ENCODE measurements at places on chromosomes 1 and 21. TPM values are rescaled to one million over a fixed set of nuclear protein-coding genes. Genes with fewer than 3 reads are reported as not detected.

- no peak for DNase-seq
Observed at GRCh38 chr1:236332092-236332758, 50.5 kb upstream of the ERO1B start.

- peak; percentile 73 for DNase-seq
Observed at GRCh38 chr1:167720965-167721616, 691 bp upstream of the MPZL1 start.

DNA sequence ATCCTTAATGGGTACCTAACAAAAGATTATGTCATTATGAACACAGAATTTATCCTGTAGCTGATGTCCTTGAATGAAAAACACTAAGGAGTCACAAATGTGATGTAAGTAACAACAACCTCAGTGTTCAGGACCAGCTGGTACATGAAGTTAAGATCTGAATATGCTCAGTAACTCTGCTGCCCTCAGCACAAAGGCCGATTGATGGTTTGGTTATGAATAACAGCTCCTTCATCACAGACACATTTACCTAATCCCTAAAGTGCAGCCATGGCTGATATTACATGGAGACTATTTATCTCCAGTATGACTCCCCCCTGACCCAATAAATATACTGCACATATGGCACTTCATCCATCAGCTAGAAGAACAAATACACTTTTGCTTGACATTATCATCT lies 75.2 kb downstream of the PLPPR5 start:
- DNase-seq: no peak

RGSL1 gene
- total RNA-seq: not detected

TNFRSF9 gene
- under 0.01 TPM for total RNA-seq

DNA sequence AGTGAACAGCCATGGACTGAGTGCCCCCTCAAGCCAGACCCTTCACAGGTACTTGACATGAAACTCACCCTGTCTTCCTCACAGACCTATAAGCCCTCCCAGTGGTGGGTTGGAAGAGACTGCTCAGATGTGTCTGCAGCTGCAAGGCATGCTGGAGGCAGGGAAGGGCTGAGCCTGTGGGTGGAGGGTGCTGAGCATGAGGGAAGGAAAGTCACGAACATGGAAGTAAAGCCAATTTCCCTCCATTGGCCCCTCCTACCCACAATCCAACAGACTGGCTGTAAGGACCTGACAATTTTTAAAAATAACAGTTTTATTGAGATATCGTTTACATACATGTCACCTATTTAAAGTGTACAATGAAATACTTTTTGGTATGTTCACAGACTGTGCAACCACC lies 44.1 kb downstream of the RCSD1 start:
- DNase-seq: no peak

COL8A2 gene
- total RNA-seq: 11.0 TPM

GRCh38 chr1:71154429-71154828 lies 73.6 kb upstream of the ZRANB2 start:
- DNase-seq: no peak

DNA sequence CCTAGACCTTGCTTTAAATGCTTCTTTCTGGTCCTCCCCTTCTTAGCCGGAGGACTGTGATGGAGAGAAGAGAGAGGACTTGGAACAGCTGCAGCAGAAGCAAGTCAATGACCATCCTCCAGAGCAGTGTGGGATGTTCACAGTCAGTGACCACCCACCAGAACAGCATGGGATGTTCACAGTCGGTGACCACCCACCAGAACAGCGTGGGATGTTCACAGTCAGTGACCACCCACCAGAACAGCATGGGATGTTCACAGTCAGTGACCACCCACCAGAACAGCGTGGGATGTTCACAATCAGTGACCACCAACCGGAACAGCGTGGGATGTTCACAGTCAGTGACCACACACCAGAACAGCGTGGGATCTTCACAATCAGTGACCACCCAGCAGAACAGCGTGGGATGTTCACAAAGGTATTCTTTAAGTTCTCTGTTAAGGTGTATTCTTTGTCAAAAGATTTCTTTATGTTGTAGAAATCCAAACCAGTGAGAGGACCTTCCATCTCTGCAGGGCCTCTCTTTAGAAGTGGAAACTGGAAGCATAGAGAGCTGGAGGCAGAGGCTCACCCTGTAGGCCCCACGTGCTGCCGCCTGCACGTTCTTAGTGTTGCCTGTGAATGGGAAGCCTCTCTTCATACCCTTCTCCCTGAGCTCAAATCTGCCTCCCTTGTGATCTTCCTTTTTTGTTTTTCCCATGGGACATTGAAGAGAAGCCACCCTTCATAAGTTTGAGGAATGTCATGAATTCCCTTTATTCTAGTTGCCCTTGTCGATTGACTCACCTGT lies 10.6 kb downstream of the PCNT start:
- DNase-seq: no peak

- no peak for DNase-seq
Observed at GRCh38 chr1:86205741-86206140, 49.2 kb upstream of the COL24A1 start.

GRCh38 chr1:241582921-241583321 lies 50.7 kb downstream of the KMO start:
- DNase-seq: no peak

FTCD gene
- 0.27 TPM for total RNA-seq

DNA sequence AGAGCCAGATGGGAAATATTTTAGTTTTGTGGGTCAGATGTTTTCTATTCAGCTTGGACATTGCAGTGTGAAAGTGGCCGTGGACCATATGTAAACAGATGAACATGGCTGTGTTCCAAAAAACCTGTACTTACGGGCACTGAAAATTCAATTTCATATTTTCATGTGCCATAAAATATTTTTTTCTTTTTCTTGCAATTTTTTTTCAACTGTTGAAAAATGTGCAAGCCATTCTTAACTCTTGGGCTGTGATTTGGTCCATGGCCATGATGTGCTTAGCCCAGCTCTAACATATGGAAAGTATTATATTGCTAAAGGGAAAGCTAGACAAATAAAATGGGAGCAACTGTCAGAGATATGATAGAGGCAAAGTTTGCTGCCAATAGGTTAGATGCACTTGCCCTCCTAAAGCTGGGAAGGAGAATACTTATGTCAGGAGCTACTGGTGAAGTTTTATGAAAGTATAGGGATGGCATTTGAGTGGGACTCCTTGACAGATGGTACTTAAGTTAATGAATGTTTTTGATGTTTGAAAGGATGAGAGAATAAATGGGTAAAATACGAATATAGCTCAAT lies 240.3 kb downstream of the RYR2 start:
- DNase-seq: no peak
